Osteocyte (in vitro differentiated cells): ENCODE measurements at places on chromosomes 12 and 14. TPM values are rescaled to one million over a fixed set of nuclear protein-coding genes. Genes with fewer than 3 reads are reported as not detected.

The SYNDIG1L gene
- 0.26 TPM in 1 of 2 replicates, not detected in the other for total RNA-seq

The FAM186B gene
- total RNA-seq, result 0.30 and 0.50 TPM in 2 replicates

The SLC25A47 gene
- total RNA-seq, result not detected in 2 replicates

The NEUROD4 gene
- total RNA-seq, result not detected in 2 replicates

The SLC5A8 gene
- not detected in 2 replicates for total RNA-seq

The ACOT4 gene
- total RNA-seq, result 1.3 and 1.4 TPM in 2 replicates

The KRT8 gene
- 18.6 and 19.8 TPM in 2 replicates for total RNA-seq

The TAS2R7 gene
- not detected in 2 replicates for total RNA-seq

The CLEC7A gene
- total RNA-seq, result not detected in 2 replicates

The NANOG gene
- total RNA-seq, result 0.08 and 0.50 TPM in 2 replicates

The NCOR2 gene
- total RNA-seq, result 362 and 381 TPM in 2 replicates

The MMAB gene
- total RNA-seq, result 19.5 and 20.6 TPM in 2 replicates

The VTI1B gene
- total RNA-seq, result 89.3 and 104 TPM in 2 replicates

The GLS2 gene
- 0.31 TPM in 1 of 2 replicates, not detected in the other for total RNA-seq

The KLRD1 gene
- 0.03 and 0.37 TPM in 2 replicates for total RNA-seq

The HPD gene
- total RNA-seq, result not detected in 2 replicates

The TDRD9 gene
- not detected in 2 replicates for total RNA-seq

The LBHD2 gene
- total RNA-seq, result not detected in 2 replicates

The ITGB7 gene
- total RNA-seq, result 0.83 TPM in 1 of 2 replicates, not detected in the other

The CACNA1C gene
- total RNA-seq, result 59.1 and 67.4 TPM in 2 replicates

The CALCOCO1 gene
- total RNA-seq, result 186 and 198 TPM in 2 replicates

The DDX23 gene
- total RNA-seq, result 67.3 and 72.2 TPM in 2 replicates

The CLECL1 gene
- not detected in 2 replicates for total RNA-seq

The KCNK13 gene
- not detected in 2 replicates for total RNA-seq

The CCDC85C gene
- 4.4 and 5.1 TPM in 2 replicates for total RNA-seq

The SLC6A12 gene
- not detected in 2 replicates for total RNA-seq

The NTN4 gene
- total RNA-seq, result 654 and 670 TPM in 2 replicates

The TAS2R14 gene
- 2.7 and 3.8 TPM in 2 replicates for total RNA-seq

The MYBPC1 gene
- not detected in 2 replicates for total RNA-seq

The STYK1 gene
- total RNA-seq, result 0.48 TPM in 1 of 2 replicates, not detected in the other

The ZNF891 gene
- 2.1 and 2.3 TPM in 2 replicates for total RNA-seq

The DAO gene
- not detected in 2 replicates for total RNA-seq

The G2E3 gene
- 21.3 and 24.7 TPM in 2 replicates for total RNA-seq

The ASPG gene
- not detected in 2 replicates for total RNA-seq

The ARL1 gene
- 109 and 112 TPM in 2 replicates for total RNA-seq

The PAX9 gene
- 3.9 and 4.6 TPM in 2 replicates for total RNA-seq

The C12orf75 gene
- total RNA-seq, result 157 and 169 TPM in 2 replicates

The KCTD10 gene
- 43.1 and 43.5 TPM in 2 replicates for total RNA-seq

The CYP27B1 gene
- 1.7 and 2.3 TPM in 2 replicates for total RNA-seq

The TMCC3 gene
- total RNA-seq, result not detected in 2 replicates

The GLT8D2 gene
- 45.4 and 64.7 TPM in 2 replicates for total RNA-seq

The PIK3C2G gene
- total RNA-seq, result not detected in 2 replicates

The RILPL2 gene
- 4.1 and 4.4 TPM in 2 replicates for total RNA-seq
